AG09309 (cell line): ENCODE measurements at places on chromosomes 7 and 10.

GRCh38 chr7:44535348-44536064 lies 5.6 kb downstream of the NPC1L1 start:
- no peak for DNase-seq

- DNase-seq: no peak
Measured at GRCh38 chr10:59124187-59124586, 52.3 kb upstream of the PHYHIPL start.

DNA sequence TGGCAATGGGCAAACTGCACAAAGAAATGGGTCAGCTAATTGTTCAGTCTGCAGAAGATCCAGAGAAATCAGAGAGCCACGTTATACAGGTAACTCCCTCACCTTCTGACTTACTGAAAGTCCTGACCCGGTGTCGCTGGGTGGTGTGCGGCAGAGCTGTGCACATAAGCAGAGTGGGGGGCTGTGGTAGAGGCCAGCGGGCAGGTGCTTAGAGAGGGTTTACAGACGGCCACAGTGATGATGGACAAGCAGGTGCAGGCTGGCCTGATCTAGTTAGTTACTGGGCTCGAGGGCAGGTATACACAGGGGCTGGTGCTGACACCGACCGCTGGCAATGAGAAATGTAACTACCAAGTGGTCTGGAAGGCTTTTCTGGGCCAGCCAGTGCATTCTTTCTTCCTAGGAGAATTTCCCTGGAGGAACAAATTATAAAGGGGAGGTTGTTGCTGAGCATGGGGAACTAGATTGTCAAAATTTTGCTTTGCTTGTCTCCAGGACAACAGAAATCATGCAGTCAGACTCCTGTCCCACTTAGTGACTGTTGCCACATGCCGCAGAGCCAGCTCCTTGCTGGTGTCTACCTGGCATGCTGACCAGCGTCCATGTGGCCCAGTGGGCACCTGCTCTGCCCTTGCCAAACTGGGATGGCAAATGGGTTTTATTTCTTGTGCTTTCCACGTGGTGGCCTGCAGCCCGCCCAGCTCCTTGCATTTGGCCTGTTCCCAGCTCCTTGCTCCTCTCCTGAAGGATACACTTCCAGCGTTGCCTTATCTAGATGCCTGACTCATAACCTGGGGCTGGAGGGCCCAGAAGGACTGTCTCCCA lies 28.8 kb downstream of the DENND10 start:
- DNase-seq: no peak

DNA sequence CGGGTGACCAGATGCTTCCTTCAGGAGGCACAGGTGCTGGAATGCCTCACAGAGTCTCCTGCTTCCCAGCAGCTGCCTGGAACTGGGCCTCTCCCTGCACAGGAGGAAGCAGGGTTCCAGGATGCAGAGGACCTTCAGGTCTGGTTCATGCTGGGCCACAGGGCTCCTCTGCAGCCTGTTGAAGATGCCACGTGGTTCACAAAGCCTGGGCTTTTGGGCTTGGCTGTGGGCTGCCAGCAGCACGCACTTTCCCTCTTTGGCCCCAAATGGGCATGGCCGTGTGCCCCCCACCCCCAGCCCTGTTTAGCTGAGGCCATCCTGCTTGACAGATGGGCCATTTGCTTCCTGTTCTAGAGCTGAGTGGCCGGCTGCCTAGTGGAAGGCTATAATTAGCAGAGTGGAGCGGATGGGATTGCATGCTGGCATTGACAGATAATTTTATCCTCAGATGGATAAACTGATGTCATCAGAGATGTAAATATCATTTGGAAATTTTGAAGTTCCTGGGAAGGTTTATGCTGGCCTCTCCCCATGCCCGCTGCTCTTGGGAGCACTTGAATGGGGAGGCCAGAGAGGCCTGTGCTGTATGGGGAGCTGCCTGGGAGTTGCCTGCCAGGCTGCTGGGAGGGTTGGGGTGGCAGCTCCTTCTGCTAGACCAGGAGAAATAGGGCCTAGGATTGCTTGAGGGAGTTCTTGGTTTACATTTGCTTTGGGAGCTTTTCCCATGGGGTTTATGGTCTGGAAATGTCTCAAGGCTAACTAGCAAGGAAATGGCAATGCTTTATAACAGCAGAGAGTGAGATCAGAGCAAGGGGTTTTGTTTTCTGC lies 28.2 kb downstream of the TSPAN15 start:
- DNase-seq: peak; percentile 24

- no peak for DNase-seq
Measured at GRCh38 chr7:18064242-18064838, 36.7 kb upstream of the PRPS1L1 start.

- DNase-seq: no peak
Measured at GRCh38 chr10:60167050-60167449, 222.6 kb downstream of the ANK3 start.

GRCh38 chr10:98694883-98695282 lies 248.1 kb upstream of the HPS1 start:
- no peak for DNase-seq

GRCh38 chr7:23105086-23105643 lies 420 bp upstream of the KLHL7 start:
- no peak for DNase-seq

- no peak for DNase-seq
Measured at GRCh38 chr10:28925121-28925663, 247.9 kb downstream of the BAMBI start.

GRCh38 chr7:44639671-44640321 lies 33.4 kb downstream of the OGDH start:
- peak; percentile 45 for DNase-seq

DNA sequence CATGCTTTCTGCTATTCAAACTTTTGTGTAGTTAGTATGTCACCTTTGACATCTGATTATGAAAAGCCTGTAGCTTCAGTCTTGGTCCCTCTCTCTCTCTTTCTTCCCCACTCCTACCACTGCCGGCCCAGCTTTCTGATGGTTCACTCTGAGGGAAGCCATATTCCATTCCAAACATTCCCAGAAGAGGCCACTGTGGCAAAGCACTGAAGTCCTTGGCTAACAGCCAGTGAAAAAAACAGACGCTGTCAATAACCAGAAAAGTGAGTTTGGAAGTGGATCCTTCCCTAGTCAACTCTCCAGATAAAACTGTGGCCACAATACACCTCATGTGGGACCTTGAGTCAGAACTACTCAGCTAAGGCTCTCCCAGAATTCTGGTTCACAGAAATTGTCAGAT lies 950.7 kb upstream of the PHF14 start:
- no peak for DNase-seq

- no peak for DNase-seq
Measured at GRCh38 chr10:13390604-13391522, 42.8 kb upstream of the SEPHS1 start.
